ENCODE measurements at places on chromosomes 5 and 9. TPM values are rescaled to one million over a fixed set of nuclear protein-coding genes. Genes with fewer than 3 reads are reported as not detected.

DNA sequence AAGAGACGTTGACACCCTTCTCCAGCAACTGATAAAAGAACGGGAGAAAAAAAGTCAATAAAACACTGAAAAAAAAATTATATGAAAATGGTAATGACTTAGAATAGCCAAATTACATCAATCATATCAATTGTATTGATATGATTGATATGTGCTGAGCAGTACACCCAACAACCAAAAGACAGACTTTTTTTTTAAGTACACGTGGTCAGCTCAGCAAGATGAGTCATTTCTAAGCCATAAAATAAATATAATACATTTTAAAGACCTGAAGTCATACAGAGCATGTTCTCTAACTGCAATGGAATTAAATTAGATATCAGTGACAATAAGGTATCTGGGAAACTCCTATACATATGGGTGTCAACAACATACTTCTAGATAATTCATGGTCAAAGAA, 30.9 kb upstream of the OLFM1 start:
- no peak for DNase-seq

DNA sequence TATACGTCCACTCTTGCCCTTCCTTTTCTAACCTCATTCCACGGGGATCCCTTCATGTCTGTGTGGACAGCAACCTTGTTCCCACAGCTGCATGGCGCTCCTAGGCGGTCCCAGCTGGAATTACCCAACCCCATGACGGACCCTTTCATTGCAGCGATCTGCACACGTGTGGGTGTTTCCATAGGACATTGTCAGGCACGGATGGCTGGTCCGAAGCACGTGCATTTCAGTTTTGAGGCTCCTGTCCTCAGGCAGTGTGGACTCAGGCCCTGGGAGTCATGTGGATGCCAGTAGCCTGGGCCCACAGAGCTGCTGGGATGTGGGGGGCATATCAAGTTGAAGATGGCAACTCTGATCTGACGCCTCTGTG, 15.0 kb downstream of the CARD19 start:
- peak; percentile 50 for DNase-seq

DNA sequence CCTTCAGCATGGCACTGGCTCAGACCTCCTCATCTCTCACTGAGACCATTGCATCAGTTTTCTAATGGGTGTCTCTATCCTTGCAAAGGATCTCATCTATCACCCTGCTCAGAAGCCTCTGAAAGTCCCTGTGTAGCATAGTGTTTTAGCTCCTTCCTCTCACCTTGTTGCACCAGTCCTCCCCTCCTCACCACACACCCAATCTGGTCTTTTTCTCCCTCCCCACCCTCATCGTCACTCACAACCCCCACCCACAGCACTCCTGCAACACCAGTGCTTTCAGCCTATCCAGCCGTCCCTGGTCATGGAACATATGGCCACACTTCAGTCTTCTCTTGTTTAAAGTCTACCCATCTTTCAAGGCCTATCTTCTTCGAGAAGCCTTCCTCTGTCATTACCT, 74.5 kb downstream of the ANGPTL2 start:
- no peak for DNase-seq

DNA sequence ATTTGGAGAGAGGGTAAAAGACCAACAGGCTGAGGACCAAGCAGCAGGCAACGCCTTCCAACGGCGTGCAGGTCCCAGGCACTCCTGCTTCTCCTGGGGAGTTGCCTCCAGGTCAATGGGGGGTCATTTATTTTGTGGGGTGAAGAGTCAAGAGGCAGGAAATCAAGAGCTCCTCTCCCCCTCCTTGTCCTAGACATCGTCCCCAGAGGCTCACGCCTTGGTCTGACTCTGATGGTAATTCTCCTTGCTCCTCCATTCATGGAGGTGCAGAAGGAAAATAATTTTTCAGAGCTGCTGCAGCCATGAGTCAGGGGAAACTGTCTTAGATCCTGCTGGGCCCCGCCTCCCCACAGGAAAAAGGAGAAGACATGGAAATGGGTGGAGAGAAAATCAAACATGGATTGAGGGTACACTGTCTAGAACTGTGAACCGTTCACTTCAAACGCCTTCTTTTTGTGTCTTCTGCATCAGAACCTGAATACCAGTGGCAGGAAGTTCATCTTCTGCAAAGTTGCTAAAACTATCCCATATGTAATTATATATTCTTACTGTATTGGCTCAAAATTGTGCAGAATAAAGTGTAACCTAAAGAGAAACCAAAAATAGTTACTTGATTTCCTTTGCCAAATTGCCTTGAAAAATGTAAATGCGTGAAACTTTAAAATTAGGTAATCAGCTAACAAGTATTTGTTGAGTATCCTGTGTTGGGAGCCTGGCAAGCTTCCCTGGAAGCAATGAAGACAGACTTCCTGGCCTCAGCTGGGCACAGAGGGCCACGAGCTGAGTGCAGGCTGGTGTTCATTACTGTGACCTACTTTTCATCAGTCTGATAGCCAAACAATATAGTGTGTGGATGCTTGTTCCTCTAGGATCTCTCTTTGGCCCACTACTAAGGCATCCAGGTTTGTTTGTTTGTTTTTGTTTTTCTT, 142.0 kb downstream of the CMYA5 start:
- DNase-seq, result no peak

GRCh38 chr9:134193912-134194535, 29.7 kb upstream of the RNU6ATAC start:
- no peak for DNase-seq

- no peak for DNase-seq
Observed at GRCh38 chr5:148005788-148006520, 57.8 kb upstream of the SPINK5 start.

- DNase-seq, result no peak
Observed at GRCh38 chr5:104611135-104611767, 1048.7 kb upstream of the NUDT12 start.

Gene PLPP7
- total RNA-seq, result 0.14 TPM

GRCh38 chr5:62412549-62413329, at the start of gene IPO11:
TSS of gene IPO11 (plus strand) at chr5:62412763. CDS start at chr5:62437280, 24,517 bp downstream.
- peak; percentile 99 for DNase-seq

DNA sequence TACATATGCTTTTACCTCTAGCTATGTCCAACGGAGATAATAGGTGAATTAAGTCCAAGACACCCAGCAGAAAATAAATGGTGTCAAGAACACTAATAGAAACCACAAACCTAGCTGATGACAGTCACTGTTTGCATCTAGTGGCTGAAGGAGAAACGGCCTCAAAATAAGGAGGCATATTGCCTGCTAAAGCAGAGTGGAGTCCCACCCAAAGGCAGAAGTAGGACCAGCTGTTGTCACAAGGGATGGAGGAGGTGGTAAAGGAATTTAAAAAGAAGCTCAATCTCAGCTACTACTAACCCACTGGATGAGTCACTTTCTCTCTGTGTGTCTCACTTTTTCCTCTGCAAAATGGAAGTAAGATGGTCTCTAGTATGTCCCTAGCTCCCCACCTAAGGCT, 224.3 kb downstream of the GRIA1 start:
- no peak for DNase-seq

Gene ADGRV1
- not detected for total RNA-seq

- DNase-seq, result no peak
Observed at GRCh38 chr5:27269766-27270165, 231.4 kb upstream of the CDH9 start.

DNA sequence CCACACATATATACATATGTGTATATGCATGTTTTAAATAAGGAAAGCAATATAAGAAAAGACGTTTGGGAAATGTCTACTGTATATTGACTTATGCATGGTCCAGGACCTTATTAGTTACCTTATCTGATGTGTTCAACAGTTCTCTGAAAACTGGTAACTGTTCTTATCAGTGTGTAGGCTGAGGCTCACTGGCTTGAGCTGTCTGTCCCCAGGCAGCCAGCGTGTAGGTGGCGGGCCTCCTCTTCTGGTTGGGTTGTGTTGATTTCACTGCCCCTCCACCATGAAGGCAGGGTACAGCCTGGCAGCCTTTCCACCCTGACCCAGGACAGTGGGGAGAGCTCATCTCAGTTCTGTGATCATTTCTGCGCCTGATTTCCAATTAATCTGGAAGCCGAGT, 38.7 kb upstream of the SEMA4D start:
- DNase-seq, result no peak

Gene INSL6
- not detected for total RNA-seq

GRCh38 chr9:104025104-104025503, 69.0 kb upstream of the SMC2 start:
- no peak for DNase-seq

Gene BARHL1
- not detected for total RNA-seq

- DNase-seq, result no peak
Observed at GRCh38 chr9:111000202-111000601, 38.1 kb downstream of the LPAR1 start.

DNA sequence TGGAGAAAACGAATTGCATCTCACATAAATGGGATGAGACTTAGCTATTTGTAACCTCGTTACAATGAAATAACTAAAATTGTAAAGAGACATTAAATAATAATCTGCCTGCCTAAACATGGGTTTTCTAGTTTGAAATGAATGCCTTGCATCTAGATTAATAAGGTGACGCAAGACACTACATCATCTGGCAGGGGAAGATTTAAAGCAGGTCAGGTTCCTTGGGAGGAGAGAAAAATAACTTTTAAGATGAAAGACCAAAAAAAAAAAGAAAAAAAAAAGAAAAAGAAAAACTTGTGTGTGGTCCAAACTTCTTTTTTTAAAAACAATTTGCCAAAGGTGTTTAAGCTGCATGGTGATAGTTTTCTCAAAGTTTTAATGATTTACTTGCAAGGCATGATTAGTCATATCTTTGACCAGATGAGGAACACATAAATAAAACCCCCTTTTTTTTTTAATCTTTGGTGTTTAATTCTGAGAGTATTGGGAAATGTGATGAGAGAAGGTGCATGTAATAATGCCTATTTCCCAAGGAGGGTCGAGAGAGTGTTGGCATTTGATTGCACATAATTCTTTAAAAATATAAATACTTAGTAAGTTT, 122.9 kb upstream of the ADAMTSL1 start:
- no peak for DNase-seq

Measured in activated naive CD4-positive, alpha-beta T cell treated with anti-CD3 and anti-CD28 coated beads, Interleukin-2, amount 50 U/mL, for 72 hours (primary cell).